ENCODE measurements at places on chromosomes 2 and 18.

DNA sequence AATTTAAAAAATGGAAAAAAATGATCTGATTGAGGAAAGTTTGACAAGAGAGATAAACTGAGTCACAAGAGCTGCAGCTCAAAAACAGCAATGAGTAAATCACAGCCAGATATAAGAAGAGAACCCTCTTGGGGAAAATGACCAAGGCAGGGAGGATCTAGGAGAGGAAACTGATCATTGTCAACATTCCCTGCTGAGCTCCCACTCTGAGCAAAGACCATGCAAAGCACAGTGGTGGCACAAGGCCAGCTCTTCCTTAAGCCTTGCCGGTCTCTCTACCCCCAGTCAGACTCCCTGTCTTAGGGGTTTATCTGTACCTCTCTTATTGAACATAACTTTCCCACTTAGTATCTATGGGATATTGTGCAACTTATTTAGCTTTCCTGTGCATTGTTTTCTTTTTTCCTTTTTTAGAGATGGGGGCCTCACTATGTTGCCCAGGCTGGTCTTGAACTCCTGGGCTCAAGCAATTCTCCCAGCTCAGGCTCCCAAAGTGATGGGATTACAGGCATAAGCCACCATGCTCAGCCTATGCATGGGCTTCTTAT lies 54.0 kb upstream of the PPP1CB start:
- no peak for DNase-seq

DNA sequence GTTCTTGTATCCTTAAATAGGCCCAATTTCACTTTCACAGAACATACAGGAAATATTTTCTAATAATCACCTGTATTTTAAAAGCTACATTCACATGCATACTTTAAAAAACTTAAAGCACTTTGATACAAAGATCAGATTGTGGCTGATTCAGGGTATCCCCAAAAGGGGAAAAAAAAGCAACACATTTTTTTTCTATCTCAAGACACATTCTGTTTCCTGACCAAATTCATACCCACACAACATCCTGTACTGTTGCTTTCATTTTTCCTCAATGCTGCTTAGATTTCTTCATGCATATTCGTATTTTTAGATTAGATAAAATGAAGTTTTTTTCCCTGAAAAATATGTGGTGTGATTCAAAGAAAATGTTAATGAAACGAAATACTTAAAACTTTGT lies 122.5 kb downstream of the TMEFF2 start:
- no peak for DNase-seq

GRCh38 chr18:54957996-54958395 lies 1.3 kb downstream of the CCDC68 start:
- peak; percentile 85 for DNase-seq

DNA sequence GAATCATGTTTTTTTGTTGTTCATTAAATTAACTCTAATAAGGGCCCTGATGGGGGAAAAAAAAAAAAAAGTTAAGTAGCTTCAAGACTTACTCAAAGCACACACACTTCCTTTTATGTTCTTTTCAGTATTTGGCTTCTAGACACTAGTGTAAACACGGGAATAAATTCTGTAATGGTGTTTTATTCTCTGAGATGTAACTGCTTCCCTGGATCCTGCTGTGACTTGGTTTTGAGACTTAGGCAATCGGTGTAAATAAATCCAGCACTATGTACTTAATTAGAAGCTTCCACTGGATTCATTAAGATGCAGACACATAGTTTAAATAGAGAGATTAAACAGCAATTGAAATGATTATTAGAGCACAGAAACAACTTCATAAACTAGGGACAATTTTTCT lies 26.1 kb upstream of the AP1S3 start:
- no peak for DNase-seq

DNA sequence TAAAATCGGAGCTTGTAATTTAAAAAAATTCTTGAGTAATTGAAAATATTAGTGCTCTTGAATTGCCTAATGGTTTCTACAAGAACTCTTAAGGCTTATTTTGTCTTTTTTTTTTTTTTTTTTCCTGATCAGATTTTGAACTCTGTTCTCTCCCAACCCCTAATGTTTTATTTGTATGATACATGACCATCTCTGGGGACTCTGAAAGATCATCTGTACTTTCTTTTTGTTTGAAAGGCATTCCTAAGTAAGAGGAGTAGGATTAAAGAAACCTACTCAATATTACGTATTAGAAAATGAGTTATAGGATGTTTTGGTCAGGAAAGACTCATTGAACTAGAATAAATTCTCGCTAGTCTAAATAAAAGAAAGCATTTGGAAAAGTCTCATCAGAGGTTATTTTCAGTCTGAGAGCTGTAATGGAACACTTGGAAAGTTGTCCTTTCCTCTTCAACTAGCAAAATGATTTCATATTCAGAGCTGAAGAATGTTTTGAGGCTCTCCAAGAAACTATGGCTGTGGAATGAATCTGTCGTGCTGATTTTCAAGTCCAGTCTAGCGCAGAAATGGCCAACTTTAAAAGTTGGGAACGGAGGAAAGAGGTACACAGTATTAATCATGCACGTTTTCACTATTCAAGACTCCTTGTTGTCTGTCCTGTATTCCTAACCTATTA lies 182.7 kb downstream of the PRPF40A start:
- DNase-seq = no peak

DNA sequence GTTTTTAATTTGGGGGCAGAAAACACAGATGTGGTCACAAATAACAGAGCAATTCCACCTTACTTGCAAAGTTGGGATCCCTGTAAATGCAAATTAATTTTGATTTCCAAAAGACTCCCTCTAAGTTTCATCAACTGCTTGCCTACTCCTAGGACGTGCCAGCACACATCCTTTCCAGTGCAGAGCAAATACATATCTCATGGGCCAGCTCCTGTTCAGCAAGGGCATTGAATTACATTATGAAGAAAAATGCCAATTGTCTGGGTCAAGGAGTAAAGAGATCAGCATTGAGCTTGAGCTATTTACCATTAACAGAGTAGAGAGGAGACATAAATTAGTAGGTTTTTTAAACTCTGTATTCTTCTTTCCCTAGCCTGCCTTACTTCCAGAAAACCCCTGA lies 18.8 kb downstream of the PID1 start:
- DNase-seq = no peak

DNA sequence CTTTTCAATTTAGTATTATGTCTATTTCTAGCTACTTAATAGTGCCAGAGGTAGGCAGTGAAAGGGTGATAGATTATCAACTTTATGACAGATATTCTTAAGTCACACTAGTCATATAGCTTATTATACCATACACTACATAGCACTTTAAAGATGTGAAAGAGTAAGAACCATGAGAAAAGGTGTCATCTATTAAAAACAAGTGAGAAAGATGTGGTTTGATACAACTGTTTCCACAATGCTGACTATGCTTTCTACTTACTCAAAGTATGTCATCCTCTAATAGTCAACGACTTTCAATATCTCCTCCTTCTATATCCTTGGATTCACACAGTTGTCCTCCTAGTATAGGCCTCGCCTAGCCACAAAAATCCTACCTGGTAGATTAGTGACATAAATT lies 132.9 kb upstream of the WDSUB1 start:
- no peak for DNase-seq

DNA sequence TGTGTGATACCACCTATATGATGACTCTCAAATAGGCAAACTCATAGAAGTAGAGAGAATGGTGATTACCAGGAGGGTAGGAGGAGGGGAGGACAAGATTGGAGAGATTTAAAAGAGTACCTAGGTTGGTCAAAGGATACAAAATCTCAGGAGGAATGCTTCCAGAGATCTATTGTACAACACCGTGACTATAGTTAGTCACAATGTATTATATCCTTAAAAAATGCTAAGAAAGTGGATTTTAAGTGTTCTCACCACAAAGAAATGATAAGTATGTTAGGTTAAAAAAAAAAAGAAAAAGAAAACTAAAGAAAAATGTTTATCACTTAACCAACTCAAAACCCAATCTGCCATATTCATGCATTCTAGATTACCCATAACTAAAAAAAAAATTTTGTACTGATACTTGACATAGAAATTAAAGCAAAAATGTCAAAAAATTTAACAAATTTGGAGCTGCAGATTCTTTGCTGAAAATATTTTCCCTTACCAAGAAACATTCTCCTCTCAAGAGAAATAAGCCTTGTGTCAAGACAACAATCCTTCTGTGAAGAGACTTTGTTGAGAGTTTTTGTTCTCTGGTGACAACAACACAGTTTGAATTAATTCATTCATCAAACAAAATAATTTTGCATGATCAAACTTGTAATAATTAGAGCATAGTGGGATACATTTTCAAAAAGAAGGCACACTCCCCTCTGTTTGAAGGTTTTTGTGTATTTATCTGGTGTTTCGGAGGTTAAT lies 213.1 kb downstream of the DNER start:
- DNase-seq = peak; percentile 52

DNA sequence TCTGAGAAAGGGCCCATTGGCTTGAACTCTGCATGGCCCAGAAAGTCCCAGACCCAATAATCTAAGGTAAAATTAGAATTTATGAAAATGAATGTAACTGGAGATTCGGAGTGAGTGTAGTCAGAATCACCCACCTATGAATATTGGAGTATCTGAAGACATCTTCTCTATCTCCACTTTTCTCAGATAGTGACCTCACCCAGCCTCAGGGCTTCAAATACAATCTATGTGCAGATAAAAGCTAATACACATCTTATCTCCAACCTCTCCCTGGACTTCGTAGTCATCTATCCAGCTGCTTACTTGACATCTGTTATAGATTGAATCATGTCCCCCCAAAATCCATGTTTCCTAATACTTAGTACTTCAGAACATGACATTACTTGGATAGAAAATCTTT lies 263.2 kb downstream of the RAD51AP2 start:
- DNase-seq = no peak

GRCh38 chr2:217611056-217611455 lies 391.7 kb downstream of the TNS1 start:
- no peak for DNase-seq

DNA sequence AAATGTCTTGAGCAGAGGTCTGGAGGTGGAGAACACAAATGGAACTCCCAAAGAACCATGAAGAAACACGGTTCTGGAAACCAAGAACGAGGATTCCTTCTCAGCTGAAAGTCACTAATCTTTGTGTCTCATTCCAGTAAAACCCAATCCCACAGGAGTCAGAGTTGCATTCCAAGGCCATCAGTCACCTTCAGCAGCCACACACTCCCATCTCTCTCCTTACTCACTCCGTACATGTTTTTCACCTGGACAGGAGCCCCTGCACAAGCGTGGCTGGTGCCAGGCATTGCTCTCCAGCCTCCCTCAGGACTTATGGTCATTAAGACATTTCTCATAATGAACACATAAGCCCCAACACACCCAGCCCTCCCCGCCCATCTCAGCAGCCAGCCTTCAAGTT lies 175.4 kb upstream of the SIX2 start:
- peak; percentile 48 for DNase-seq

GRCh38 chr18:949724-950631 lies 45.3 kb downstream of the ADCYAP1 start:
- DNase-seq = no peak

GRCh38 chr18:3060667-3061580 lies 48.0 kb upstream of the LPIN2 start:
- DNase-seq = no peak

DNA sequence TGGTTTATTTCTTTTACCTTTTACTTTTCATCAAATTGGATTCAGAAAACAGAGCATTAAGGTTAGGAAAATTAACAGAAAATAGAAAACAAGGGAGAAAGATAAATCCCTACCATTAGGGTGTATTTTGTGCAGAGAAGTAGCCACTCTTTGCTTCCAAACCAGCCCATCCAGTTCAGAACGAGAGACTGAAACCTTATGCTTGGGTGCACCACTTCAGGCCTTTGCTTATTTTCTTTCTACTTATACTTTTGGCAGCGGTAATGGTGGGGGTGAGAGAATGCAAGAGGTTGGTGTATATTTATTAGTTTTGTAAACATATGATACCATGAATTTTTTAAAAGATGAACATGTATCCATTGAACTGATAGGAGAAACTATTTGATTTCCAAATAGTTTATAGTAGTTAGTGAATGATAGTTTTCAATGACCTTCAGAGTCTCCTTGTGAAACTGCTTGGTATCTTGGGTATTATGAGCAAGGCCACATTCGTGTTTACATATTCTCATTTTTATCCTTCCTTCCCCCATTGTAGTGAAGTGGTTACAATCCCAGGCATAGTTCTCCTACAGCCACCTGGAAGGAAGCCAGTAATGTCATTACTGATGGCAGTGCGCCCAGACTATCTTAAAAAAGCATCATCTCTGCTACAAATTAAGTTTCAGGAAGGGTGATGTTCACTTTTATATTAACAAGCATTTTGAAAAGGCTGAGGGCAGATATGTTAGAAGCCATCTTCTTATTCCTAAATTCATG lies 60.8 kb downstream of the MFSD6 start:
- peak; percentile 97 for DNase-seq

GRCh38 chr2:63893163-63893562 lies 51.5 kb downstream of the UGP2 start:
- DNase-seq = peak; percentile 12

- DNase-seq = no peak
Observed at GRCh38 chr2:136104977-136105376, 13.0 kb downstream of the CXCR4 start.

Data from iris pigment epithelial cell (primary cell).